IPS DF 6.9 (cell line): ENCODE measurements at places on chromosomes 16 and 17.
A peak's percentile ranks its signal among the peaks of the same experiment; 100 is the strongest.

GRCh38 chr16:4860727-4861342 is 13.6 kb downstream of the UBN1 start:
- DNase-seq: no peak
- peaks cover 29% of the 10 kb centered on the region for H3K36me3 ChIP-seq

DNA sequence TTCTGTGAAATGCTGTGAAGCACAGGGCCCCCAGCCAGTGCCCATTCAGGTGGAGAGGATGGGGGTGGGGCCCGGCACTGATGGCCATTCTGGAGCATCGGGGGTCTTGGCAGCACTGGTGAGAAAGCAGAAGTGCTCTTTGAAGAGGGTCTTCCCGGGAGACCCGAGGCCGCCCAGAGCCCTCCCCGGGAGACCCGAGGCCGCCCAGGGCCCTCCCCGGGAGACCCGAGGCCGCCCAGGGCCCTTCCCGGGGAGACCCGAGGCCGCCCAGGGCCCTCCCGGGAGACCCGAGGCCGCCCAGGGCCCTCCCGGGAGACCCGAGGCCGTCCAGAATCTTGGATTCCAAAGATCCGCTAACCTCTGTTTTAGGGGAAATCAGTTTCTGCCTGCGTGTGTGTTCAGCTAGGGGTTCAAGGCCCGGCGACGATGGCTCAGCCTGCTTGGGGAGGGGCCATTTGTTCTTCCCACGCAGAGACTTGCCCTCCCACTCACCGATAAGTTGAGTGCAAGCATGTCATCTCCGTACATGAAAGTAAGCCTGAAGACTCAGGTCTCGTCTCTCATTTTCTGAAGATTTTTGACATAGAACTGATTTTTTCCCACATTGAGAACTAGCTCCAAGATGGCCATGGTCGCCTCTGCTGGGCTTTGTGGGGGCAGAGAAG is 35.2 kb upstream of the CAPN15 start:
- H3K36me3 ChIP-seq: no peaks in the 10 kb centered on the region
- H3K4me3 ChIP-seq: no peak overlapping the region
- DNase-seq: no peak
- H3K27me3 ChIP-seq: no peaks in the 10 kb centered on the region
- H3K27ac ChIP-seq: no peak overlapping the region

GRCh38 chr16:89354325-89354724 is 136.0 kb downstream of the ANKRD11 start:
- no peak for DNase-seq
- H3K27ac ChIP-seq: no peak overlapping the region
- H3K4me1 ChIP-seq: peaks cover 9% of the 10 kb centered on the region
- H3K36me3 ChIP-seq: no peaks in the 10 kb centered on the region

DNA sequence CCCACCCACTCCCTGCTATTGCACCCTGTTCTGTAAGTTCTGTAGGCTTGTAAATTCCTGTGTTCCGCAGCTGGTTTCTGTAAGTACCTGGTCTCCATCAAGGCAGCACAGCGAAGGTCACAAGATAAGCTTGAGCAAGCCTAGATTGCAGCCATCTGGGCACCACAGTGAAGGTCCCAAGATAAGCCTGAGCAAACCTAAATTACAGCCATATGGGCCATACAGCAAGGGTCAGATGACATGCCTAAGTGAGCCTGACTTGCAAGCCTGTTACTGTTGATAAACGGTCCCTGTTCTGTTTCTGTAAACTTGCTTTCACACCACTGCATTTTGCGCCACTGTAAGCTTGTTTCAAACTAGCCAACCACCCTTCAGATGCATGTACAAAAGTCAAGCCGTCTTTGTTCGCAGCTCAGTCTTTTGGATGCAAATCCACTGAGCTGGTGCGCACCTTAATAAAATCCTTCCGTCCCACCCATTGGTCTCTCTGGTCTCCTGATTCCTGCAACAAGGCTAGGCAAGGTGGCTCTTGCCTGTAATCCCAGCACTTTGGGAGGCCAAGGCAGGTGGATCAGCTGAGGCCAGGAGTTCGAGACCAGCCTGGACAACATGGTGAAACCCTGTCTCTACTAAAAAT is 42.6 kb upstream of the ATF7IP2 start:
- H3K36me3 ChIP-seq: no peaks in the 10 kb centered on the region
- no peaks in the 10 kb centered on the region for H3K4me1 ChIP-seq
- H3K27me3 ChIP-seq: no peaks in the 10 kb centered on the region
- no peak overlapping the region for H3K27ac ChIP-seq
- DNase-seq: no peak

DNA sequence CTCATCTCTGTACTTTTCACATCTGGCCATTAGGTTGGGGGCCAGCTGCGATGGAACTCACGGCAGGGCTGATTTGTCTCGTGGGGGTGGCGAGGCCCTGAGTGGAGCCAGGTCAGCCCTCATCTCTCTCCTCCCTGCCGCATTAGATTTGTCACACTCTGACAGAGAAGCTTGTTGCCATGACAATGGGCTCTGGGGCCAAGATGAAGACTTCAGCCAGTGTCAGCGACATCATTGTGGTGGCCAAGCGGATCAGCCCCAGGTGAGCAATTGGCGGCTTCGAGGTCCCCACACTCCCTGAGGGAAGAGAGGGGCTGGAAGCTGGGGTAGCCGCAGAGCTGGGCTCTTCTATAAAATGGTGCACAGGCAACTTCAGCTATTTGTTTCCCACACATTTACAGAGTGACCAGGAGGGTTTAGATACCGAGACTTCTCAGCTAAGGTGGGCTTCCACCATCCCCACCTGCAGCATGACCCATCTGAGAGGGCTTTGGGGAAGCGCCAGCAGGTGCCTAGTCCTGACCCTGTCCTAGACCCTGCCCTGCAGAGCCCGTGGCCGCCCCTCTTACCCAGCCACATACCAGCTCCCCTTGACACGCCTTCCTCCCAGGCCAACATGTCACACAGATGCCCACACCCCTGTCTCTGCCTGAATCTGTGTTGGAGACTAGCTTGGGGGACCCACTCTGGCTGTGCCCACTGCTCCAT is 8.4 kb downstream of the TMEM98 start:
- no peak overlapping the region for H3K27ac ChIP-seq
- peaks cover 16% of the 10 kb centered on the region for H3K36me3 ChIP-seq
- DNase-seq: no peak

DNA sequence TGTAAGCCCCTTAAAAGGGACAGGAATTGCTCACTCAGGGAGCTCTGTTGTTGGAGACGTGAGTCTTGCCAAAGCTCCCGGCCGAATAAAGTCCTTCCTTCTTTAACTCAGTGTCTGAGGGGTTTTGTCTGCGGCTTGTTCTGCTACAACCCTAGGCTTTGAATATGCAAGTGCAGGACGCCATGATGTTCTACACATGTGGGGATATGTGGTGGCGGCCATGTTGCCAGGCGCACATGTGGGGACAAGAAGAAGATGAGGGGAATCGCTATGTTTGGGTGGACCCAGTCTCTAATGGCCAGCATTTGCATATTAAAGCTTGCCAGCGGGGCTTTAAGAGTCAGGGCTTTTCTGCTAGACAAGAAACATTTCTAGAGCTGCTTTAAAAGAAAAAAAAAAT is 96.8 kb upstream of the CA10 start:
- no peak overlapping the region for H3K4me3 ChIP-seq
- no peaks in the 10 kb centered on the region for H3K36me3 ChIP-seq
- H3K4me1 ChIP-seq: 0 out of 2 replicates have a peak, but pooled peaks cover 1% of the 10 kb centered on the region
- no peaks in the 10 kb centered on the region for H3K27me3 ChIP-seq

DNA sequence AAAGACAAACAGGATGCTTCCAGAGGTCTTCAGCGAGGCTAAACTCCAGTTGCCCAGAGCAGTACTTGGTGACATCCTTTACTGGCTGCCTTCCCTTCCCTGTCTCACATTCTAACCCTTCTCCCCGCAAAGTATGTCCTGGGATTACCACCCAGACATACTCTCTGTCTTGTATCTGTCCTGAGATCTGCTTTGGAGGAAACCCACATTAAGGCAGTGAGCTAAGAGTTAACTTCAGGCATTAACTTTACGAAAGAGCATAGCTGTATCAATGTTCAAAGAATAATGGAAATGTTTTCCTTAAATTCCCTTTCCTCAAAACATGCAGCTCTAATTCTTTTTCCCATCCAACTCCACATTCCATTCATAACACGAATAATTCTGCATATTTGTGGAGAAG is 385.2 kb downstream of the NPIPA8 start:
- H3K4me3 ChIP-seq: no peak overlapping the region
- H3K27me3 ChIP-seq: no peaks in the 10 kb centered on the region
- H3K27ac ChIP-seq: no peak overlapping the region
- peaks cover 1% of the 10 kb centered on the region; the same call in 1 of the 2 replicates for H3K4me1 ChIP-seq
- DNase-seq: no peak
- no peaks in the 10 kb centered on the region for H3K36me3 ChIP-seq

DNA sequence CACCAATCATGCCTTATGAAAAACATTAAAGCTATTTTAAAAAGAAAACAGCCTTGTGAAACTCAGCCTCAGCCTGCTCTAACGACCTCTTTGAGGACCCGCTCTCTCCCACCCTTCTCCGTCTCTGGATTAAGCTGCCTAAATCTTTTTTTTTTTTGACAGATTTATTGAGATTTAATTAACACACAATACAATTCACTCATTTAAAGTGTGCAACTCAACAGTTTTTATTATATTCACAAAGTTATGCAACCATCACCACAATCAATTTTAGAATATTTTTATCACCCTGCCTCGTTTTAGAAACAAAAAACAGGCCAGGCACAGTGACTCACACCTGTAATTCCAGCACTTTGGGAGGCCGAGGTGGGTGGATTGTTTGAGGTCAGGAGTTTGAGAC is 8.4 kb downstream of the CDR2L start:
- no peaks in the 10 kb centered on the region; the same call in 1 of the 2 replicates for H3K27me3 ChIP-seq
- H3K36me3 ChIP-seq: peaks cover 4% of the 10 kb centered on the region; the same call in 1 of the 2 replicates
- no peak overlapping the region for H3K27ac ChIP-seq

DNA sequence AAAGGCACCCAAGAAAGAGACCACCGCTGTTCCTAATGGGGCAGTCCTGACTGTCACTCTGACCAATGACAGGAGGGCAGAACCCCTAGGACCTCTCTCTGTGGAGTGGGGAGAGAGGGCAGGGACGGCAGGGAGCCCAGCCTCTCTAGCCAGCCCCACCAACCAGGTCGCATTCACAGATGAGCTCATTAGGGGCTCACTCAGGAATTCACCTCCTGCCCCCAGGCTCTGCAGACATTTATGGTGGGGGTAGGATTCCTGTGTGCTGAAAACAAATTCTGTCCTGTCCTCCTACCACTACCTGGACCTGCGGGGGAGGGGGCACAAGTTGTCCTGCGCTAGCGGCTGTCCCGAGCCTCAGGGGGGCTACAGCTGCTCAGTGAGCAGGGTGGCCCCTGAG is 27.7 kb upstream of the GPRC5C start:
- no peak for DNase-seq
- H3K27ac ChIP-seq: no peak overlapping the region
- no peaks in the 10 kb centered on the region for H3K27me3 ChIP-seq
- peaks cover 10% of the 10 kb centered on the region for H3K4me1 ChIP-seq

GRCh38 chr16:85566561-85567100 is 46.5 kb upstream of the GSE1 start:
- H3K27ac ChIP-seq: no peak overlapping the region
- H3K27me3 ChIP-seq: no peaks in the 10 kb centered on the region
- peaks cover 10% of the 10 kb centered on the region for H3K4me1 ChIP-seq
- no peak for DNase-seq
- H3K4me3 ChIP-seq: no peak overlapping the region

GRCh38 chr16:25838724-25839186 is 147.0 kb downstream of the HS3ST4 start:
- no peak overlapping the region for H3K4me3 ChIP-seq
- H3K27me3 ChIP-seq: no peaks in the 10 kb centered on the region
- H3K27ac ChIP-seq: no peak overlapping the region
- no peaks in the 10 kb centered on the region for H3K36me3 ChIP-seq
- peaks cover 1% of the 10 kb centered on the region; the same call in 1 of the 2 replicates for H3K4me1 ChIP-seq
- DNase-seq: peak; percentile 50

GRCh38 chr17:8062807-8063483 is 24.1 kb downstream of the ALOX15B start:
- DNase-seq: no peak
- H3K27me3 ChIP-seq: peaks cover 4% of the 10 kb centered on the region; the same call in 1 of the 2 replicates

DNA sequence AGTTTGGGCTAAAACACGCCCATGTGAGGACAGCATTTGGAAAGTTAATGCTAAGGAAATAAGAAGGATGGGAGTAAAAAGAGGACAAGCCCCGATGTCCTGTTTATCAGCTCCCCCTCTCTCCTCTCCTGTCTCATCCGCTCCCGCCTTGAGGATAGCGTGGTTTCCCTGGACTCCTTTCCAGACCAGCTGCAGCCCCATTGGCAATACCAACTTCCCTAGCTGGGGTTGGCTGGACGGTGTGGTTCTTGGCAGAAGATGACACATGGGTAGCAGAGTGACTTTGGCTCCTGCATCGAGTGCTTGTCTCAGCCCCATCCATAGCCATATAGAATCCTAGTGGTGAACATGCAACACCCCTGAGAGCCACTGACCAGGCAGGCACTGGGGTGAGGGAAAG is 185.9 kb downstream of the CCDC182 start:
- H3K27ac ChIP-seq: no peak overlapping the region
- H3K4me1 ChIP-seq: peaks cover 4% of the 10 kb centered on the region; the same call in 1 of the 2 replicates
- no peak overlapping the region for H3K4me3 ChIP-seq
- no peaks in the 10 kb centered on the region for H3K36me3 ChIP-seq

DNA sequence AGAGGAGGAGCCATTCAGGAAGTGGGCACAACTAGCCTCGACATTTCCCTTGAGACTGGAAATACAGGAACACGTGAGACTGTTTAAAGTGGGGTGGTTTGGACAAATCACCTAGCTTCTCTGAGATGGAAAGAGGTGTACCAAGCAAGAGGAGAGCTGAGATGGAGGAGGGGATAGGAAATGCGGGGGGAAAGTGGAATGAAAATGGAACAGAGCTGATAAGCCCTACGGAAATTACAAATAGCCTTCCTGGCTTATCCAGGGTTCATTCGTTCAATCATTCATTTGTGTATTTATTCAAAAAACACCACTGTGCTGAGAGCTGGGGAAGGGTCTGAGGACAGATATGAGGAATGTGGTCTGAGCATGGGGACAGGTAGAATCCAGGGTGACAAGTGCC is 64.1 kb downstream of the ASIC2 start:
- H3K36me3 ChIP-seq: no peaks in the 10 kb centered on the region
- no peaks in the 10 kb centered on the region for H3K4me1 ChIP-seq
- H3K27ac ChIP-seq: no peak overlapping the region
- H3K4me3 ChIP-seq: no peak overlapping the region
- H3K27me3 ChIP-seq: no peaks in the 10 kb centered on the region

DNA sequence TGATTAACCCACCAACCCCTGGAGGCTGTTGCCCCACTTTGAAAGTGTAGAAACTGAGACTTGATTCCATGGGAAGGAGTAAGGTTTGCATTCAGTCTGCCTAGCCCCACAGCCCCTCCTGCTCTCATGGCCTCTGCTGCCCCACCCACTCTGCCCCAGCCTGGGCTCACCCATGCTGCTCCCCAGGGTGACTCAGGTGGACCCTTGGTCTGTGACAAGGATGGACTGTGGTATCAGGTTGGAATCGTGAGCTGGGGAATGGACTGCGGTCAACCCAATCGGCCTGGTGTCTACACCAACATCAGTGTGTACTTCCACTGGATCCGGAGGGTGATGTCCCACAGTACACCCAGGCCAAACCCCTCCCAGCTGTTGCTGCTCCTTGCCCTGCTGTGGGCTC is 6.5 kb downstream of the PRSS41 start:
- no peaks in the 10 kb centered on the region for H3K4me1 ChIP-seq
- no peaks in the 10 kb centered on the region for H3K27me3 ChIP-seq
- no peaks in the 10 kb centered on the region for H3K36me3 ChIP-seq
- no peak overlapping the region for H3K27ac ChIP-seq

GRCh38 chr16:78763821-78764440 is 664.5 kb downstream of the WWOX start:
- peaks cover 2% of the 10 kb centered on the region; the same call in 1 of the 2 replicates for H3K4me1 ChIP-seq
- no peak overlapping the region for H3K4me3 ChIP-seq
- no peak overlapping the region for H3K27ac ChIP-seq

- no peak overlapping the region for H3K27ac ChIP-seq
- H3K4me3 ChIP-seq: peak overlapping the region; percentile 56; the same call in 1 of the 2 replicates
Measured at GRCh38 chr17:62703261-62703775, 75.8 kb downstream of the MRC2 start.
